IPS DF 6.9 (cell line): ENCODE measurements at places on chromosomes 6 and 20.

DNA sequence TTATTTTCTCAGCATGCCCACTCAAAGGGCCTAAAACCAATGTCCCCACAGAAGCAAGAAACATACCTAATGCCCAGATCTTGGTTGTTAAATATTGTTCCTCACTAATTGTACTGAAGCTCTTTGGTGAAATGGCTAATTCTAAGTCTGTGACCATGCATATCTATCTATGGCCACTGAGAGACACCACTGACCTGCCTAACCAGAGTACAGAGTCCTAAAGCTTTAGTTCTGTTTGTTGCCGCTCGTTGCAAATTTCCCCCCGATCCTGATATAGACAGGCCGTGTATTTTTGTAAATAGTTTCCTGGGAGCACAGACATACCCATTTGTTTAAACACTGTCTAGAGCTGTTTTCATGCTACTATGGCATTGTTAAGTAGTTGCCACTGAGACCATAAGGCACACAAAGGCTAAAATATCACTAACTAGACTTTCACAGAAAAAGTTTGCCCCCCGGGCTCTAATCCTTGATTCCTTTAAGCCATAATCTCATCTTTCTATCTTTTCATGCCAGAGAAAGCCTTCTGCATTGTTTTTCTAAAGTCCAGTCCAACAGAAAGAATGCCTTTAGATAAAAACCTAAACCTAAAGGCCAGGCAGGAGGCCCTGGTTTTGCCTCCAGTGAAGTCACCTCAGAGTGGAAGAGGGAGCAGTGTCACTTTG lies 48.7 kb downstream of the DNAAF9 start:
- no peak for DNase-seq

GRCh38 chr6:73476723-73477122 lies 15.2 kb downstream of the MTO1 start:
- no peak for DNase-seq

GRCh38 chr20:41318271-41318649 lies 729 bp upstream of the ZHX3 start:
- DNase-seq: no peak

GRCh38 chr6:26431258-26432172 lies 8.8 kb upstream of the BTN3A3 start:
- no peak for DNase-seq

DNA sequence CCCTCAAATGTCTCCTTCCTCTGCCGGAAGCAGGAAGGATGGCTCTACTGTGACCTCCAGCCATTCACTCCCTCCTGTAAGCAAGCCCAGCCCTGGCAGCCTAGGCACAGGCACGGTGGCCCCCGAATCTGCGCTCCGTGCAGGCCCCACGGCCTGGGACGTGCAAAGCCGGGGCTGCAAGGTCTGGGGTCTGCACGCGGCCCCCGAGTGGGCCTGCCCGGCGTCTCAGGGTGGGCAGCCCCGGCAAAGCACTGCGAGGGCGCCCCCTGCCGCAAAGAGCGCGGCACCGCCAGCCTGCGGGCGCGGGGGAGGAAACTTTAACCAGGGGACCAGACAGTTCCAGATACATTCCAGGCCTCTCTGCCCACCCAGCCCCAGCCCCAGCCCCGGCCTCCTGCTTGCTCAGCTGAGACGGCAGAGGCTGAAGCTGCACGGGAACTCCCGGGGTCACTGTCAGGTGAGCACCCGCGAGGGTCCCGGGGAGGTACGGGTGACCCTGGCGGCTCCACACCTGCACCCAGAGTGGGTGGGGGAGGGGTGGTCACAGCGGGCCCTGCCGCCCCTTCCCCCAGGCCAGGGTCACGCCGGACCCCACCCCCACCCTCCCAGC lies 98.8 kb downstream of the ASXL1 start:
- peak; percentile 37 for DNase-seq

DNA sequence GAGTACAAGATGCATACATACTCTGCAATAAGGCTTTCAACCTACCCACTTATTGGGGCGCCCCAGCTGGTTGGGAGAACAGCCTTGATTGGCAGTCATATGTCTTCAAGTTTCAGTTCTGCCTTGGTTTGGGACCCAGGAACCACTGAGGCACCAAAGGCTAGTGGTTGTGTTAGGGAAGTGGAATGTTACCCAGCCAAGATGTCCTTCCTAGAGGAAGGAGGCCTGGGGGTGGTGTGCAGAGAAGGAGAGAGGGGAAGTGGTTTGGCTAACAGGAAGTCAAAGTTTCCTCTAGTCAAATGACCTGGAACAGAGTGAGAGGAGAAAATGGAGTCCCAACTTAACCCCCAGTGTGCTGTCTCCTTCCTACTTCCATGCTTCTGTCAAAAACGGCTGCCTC lies 59.4 kb downstream of the CD164 start:
- no peak for DNase-seq

DNA sequence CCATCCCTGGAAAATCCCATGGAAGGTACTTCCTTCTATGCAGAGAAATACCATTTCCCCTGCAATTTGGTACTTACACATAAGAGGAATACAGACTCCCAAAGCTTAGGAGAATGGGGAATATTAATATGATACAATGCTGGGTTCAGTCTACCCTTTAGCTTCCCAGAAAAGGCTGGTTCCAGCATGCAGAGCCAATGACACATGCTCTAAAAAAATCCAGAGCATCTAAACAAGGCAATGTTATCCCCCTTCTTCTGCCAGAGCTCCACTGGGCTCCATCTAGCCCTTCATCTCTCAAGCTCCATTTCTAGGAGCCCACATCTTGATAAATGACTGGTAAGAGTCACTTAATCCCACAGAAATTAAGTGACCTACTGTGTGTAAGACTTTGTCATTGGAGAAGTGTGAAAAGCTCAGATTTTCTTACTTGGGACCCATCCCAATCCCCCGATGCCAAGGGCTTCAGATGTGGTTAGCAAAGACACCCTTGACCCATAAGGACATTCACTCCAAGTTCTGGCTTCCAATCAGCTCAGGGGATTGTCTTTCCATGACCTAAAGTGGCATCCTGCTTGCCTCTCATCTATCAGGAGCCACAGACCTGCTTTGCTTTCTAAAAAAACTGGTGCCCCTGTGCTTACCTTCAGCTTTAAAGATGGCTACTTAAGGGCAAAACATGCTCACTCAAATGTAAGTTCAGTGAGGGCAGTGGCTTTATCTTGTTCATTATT lies 137.5 kb downstream of the UNC5CL start:
- no peak for DNase-seq

GRCh38 chr6:257031-257725 lies 35.1 kb upstream of the DUSP22 start:
- no peak for DNase-seq

GRCh38 chr6:50929323-50929722 lies 110.7 kb downstream of the TFAP2B start:
- DNase-seq: no peak

- no peak for DNase-seq
Measured at GRCh38 chr6:53692172-53692571, 26.6 kb upstream of the KLHL31 start.

DNA sequence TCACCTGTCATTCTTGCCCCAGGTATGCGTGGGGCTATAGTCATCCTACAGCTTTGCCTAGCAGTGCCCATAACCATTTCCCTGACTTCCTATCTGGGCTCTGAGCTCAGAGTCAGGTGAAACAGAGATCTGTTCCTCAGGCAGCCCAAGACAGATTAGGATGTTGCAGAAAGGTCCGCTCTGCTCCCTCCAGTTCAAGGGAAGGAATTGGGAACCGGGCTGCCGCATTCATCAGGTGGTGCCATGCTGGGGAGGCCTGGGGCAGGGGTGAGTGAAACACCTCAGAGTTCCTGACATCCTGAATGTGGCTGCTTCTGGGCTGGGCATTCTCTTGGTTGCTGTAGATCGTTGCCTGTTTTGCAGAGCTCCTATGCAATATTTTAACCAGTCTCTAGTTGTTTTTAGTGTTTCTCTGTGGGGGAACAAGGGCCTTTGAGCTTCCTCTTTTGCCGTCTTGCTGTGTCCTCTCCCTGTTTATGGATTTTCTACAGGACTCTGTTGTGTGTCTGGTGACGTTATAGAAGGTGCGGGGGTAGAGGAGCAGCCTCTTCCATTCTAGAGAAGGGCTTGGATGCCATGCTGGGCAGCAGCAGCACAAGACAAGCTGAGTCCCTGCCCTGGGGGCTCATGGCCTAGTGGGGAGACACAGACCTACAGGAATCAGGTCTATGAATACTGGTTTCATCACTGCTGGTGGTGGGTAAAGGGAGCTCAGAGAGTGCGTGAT lies 9.2 kb downstream of the ENTPD6 start:
- no peak for DNase-seq

GRCh38 chr6:83183082-83183828 lies 9.8 kb downstream of the PGM3 start:
- no peak for DNase-seq

DNA sequence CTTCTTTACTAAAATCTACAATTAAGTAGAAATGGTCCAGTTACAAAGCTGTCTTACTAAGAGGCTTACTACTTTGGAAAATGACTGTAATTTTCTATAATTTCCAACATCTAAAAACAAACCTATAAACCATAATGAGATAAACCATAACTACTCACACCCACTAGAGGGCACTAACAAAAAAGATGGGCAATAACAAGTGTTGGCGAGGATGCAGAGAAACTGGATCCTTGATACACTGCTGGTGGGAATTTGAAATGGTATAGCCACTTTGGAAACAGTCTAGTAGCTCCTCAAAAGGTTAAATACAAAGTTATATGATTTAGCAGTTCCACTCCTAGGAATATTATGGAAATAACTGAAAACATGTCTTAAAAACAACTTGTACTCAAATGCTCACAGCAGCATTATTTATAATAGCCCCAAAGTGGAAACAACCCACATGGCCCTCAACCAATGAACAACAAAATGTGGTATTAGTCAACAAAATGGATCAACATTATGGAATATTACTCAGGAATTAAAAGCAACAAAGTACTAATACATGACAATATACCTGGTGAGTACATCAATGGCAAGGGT lies 50.6 kb downstream of the GJA10 start:
- DNase-seq: no peak

GRCh38 chr6:153208706-153209105 lies 77.6 kb upstream of the RGS17 start:
- DNase-seq: no peak
